ENCODE measurements at places on chromosomes 4 and X. TPM values are rescaled to one million over a fixed set of nuclear protein-coding genes. Genes with fewer than 3 reads are reported as not detected.

The TLR2 gene
- total RNA-seq, result 55.7 TPM

The WDR17 gene
- 3.0 TPM for total RNA-seq

The EFHC2 gene
- 0.81 TPM for total RNA-seq

The MAGEE1 gene
- total RNA-seq, result 4.7 TPM

The P2RY10 gene
- 1.1 TPM for total RNA-seq

GRCh38 chr4:170007113-170007512 lies 19.1 kb downstream of the MFAP3L start:
- H3K36me3 ChIP-seq, result no peaks in the 10 kb centered on the region
- H3K4me1 ChIP-seq, result no peaks in the 10 kb centered on the region

- no peak overlapping the region for H3K4me3 ChIP-seq
- no peaks in the 10 kb centered on the region for H3K36me3 ChIP-seq
- DNase-seq, result no peak
- no peaks in the 10 kb centered on the region for H3K4me1 ChIP-seq
- H3K27me3 ChIP-seq, result no peaks in the 10 kb centered on the region
Observed at GRCh38 chr4:78689261-78689660, 86.9 kb upstream of the BMP2K start.

DNA sequence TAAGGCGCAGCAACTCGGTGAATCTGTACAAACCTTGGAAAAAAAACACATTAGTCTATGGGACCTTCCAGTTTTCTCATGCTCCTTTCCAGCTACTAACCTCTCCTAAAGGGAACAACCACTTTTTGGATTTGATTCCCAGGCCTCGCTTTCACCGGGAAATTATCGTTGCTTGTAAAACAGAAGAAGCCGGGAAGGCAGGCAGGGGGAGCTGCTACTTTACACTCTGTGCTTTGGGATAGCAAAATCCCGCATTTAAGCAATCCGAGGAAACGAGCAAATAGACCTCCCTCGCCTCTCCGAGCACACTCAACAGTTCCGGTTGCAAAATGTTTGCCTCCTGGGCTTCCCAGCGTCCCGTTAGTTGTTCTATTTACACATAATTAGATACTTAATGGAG lies 1.2 kb downstream of the CD38 start:
- no peaks in the 10 kb centered on the region for H3K36me3 ChIP-seq
- peak; percentile 62 for DNase-seq
- H3K4me3 ChIP-seq, result peak overlapping the region; percentile 78

DNA sequence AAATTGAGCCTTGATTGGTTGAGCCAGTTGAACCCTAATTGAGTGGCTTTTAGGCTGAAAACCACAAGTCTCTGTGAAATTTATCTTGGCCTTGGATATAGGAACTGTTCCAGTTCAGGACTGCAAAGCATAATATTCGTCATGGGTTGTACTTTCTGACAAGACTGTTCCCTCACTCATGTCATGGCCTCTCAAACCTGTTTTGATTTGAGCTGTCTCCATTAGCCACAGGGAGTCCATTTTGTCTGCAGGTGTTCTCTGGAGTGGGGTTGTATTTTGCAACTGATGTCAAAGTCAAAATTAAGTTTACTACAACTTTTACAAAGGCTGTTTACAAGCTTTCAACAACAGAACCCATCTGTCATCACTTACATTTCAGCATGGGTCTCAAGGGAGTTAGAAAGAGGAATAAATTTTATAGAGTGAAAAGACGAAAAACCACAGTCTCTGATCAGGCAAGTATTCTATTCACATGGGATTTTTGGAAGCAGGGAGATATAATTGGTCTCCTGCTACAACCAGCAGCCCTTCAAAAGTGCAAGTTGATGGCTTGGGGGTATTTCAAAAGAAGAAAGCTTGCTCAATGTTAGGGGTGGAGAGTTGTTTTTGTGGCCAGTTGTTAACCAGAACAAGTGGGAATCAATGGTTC lies 1716.3 kb downstream of the C4orf33 start:
- H3K27me3 ChIP-seq, result no peaks in the 10 kb centered on the region
- H3K36me3 ChIP-seq, result no peaks in the 10 kb centered on the region
- H3K4me3 ChIP-seq, result no peak overlapping the region
- DNase-seq, result no peak

DNA sequence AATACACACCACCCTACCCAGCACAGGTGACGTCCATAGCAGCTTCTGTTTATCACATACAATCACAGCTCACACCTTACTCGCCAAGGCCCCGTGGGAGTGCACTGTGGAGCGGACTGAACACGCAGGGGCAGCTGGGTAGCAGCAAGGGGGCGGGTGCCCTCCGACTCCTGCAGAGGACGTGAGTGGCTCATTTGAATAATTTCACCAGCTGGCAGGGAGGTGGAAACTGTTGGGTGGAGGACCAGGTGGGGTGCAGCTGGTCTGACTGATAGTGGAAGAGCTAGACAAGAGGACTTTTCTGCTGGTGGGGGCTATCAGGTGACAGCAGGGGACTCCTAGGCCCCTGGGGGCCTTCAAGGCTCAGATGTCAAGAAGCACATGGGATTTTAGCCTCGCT lies 16.3 kb downstream of the MAN2B2 start:
- no peaks in the 10 kb centered on the region for H3K4me1 ChIP-seq
- no peaks in the 10 kb centered on the region for H3K36me3 ChIP-seq
- no peaks in the 10 kb centered on the region for H3K27me3 ChIP-seq
- H3K27ac ChIP-seq, result no peak overlapping the region

DNA sequence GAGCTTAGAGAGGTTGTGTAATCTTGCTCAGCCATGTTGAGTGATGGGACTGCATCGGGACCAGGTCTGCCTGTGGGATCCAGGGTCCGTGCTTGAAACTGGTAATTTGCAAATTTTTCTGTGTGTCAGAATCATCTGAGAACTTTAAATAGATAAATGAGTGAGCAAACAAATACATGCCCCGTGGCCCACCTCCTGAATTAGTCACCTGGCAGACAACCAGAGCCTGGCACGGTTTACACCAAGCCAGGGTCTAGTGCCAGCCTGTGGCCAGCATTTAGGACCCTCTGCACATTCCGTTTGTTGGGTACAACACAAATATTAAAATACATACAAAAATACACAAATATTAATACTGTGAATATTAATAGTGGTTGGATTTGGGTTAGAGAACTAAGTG lies 90.6 kb upstream of the STOX2 start:
- no peak for DNase-seq
- H3K27ac ChIP-seq, result no peak overlapping the region
- H3K27me3 ChIP-seq, result no peaks in the 10 kb centered on the region
- H3K4me3 ChIP-seq, result no peak overlapping the region
- no peaks in the 10 kb centered on the region for H3K4me1 ChIP-seq

DNA sequence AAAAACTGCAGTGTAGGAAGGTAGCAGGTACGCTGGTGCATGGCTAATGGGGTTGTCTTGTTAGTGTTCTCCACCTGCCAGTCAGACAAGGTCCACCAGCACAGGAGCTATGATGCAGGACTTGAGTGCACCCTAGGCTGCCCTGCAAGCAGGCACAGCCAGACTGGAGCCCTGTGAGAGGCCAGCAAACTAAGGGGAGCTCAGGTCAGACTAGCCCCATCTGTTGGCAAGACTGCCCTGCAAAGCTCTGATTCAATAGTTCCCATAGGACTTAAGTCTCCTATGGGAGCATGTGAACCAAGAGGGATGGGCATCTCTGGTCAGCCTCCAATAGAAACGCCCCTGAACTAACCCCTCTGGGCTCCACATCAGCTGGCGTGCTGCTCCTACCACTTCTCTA lies 1307.3 kb downstream of the C4orf33 start:
- H3K27me3 ChIP-seq, result no peaks in the 10 kb centered on the region
- no peaks in the 10 kb centered on the region for H3K4me1 ChIP-seq
- H3K36me3 ChIP-seq, result no peaks in the 10 kb centered on the region
- H3K27ac ChIP-seq, result no peak overlapping the region
- DNase-seq, result no peak
- H3K4me3 ChIP-seq, result no peak overlapping the region

DNA sequence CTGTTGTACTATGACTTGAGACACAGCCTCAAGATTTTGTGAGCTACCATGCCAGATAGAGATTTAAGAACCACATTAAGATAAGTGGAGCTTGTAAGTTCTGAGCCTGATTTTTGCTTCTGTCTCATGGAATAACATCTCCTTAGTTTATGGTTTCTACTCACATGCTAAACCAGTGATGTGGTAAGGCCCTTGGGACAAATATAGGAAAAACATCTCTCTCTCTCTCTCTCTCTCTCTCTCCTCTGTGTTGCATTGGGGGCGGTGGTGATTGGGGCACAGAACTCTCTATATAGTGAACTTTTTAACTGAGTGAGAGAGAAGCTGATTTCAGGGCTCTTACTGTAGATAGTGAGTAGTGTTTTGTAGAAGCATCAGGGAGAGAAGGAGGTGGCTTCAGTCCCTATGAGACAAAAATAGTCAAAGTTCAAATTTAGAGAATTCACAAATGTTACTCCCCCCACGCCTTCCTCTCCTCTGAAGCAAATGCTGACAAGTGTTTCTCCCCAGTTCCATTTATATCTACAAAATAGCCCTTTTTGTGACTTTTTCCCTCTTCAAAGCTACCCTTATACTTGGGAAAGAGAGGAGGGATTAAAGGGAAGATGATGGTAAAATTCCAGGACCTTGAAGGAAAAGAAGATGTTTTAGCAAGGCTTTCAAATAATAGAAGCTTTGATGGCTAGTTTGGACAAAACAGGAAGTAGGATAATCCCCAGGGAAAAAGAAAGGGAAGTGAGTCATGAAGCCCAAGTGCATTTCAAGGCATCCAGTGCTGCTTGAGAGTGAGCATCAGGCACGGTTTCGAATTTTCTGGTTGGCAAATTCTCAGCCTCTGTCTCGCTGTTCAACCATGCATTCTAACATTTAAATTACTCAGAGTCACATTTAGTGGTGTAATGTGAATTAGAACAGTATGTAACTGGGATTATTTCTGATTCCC lies 134.3 kb upstream of the AP1S2 start:
- H3K27ac ChIP-seq, result no peak overlapping the region
- no peaks in the 10 kb centered on the region for H3K27me3 ChIP-seq
- no peak for DNase-seq

DNA sequence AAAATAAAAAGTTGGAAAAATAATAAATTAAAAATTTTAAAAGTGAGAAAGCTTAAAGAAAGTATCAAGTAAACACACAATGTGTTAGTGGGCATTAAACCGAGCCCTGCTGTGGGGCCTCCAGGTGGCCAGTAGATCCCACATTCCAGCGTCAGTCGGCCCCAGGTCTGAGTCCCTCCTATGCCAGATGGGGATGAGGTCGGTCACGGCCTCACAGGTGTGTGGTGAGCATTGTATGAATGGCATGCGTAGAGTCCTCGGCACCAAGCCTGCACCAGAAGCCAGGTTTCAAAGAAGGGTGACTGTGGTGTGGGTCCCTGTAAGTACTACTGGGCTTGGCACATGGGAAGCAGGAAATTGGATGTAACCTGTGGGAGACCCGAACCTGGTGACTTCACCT lies 75.6 kb upstream of the MSX1 start:
- H3K36me3 ChIP-seq, result no peaks in the 10 kb centered on the region
- H3K27me3 ChIP-seq, result no peaks in the 10 kb centered on the region
- H3K4me1 ChIP-seq, result no peaks in the 10 kb centered on the region
- no peak for DNase-seq

DNA sequence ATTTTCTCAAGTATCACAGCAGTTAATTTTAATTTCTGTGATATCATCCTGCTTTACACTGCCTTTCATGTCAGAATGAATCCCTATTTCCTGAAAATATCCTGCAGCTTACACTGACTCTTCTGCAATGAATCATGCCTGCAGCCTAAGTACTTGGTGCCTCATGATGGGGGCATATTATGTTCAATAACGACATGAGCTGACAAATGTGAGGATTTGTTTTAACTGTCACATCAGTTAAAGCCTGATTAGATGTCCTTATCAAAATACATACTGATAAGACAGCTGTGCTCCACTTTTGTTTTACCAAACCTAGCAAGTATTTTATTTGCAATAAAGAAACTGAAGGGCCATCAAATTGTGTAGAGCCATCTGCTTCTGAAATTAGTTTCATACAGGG lies 359.9 kb upstream of the AGA start:
- no peak overlapping the region for H3K4me3 ChIP-seq
- H3K27me3 ChIP-seq, result no peaks in the 10 kb centered on the region
- H3K4me1 ChIP-seq, result no peaks in the 10 kb centered on the region
- no peak for DNase-seq
- H3K27ac ChIP-seq, result no peak overlapping the region

DNA sequence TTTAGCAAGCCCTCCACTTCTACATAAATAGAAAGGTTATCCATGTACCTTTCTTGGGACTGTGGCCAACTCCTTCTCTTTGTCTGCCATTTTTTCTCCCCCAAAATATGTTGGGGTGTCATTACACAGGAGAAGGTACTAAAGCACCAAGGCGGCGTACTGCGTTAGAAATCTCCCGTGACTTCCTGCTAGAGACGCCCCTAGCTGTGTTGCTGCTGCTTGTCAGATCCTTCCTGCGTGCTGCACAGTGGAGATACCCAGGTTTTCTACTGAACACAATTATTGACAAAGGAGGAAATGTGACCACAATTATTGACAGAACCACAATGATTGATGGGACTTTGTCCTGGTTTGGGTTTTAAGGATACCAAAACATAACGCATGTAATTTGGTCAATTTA lies 97.7 kb downstream of the EFHC2 start:
- no peak overlapping the region for H3K4me3 ChIP-seq
- DNase-seq, result no peak
- H3K36me3 ChIP-seq, result no peaks in the 10 kb centered on the region
- no peaks in the 10 kb centered on the region for H3K27me3 ChIP-seq

DNA sequence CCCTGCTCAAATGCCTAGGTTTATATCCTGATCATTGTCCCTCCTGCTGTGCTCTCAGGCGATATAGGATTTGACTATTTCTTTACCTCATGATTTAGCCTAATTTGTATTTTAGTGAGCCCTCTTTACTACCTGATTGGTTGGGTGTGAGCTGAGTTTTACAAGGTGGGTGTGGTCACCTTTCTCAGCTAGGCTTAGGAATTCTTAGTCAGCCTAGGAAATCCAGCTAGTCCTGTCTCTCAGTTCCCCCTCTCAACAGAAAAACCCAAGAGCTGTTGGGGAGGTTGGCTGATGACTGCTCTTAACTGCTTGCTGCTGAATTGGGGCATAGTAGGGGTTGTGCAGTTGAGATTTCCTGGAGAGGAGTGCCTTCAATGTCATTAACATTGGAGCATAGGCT lies 100.5 kb upstream of the AADAT start:
- H3K27ac ChIP-seq, result no peak overlapping the region
- H3K27me3 ChIP-seq, result no peaks in the 10 kb centered on the region
- no peaks in the 10 kb centered on the region for H3K4me1 ChIP-seq
- H3K36me3 ChIP-seq, result no peaks in the 10 kb centered on the region

DNA sequence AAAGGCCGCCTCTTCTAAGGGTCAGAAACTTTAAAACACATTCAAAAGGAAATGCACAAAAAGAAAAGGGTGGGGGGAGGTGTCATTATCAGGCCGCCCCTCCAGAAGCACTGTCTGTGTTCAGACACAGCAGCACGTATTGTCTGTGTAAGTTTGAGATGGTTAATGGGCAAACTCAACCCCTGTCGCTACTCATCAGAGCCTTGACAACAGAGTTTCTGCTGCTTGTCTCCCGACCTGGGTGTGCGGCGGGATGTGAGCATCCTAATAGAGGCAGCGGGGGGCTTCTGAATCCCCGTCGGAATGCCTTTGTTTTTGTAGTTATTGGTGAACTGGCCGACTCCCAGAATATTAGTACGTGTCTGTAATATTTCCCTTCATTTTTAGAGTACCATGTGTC lies 158.9 kb downstream of the DCTD start:
- H3K36me3 ChIP-seq, result no peaks in the 10 kb centered on the region
- no peak for DNase-seq
- no peaks in the 10 kb centered on the region for H3K27me3 ChIP-seq
- H3K4me3 ChIP-seq, result no peak overlapping the region
- no peaks in the 10 kb centered on the region for H3K4me1 ChIP-seq
- no peak overlapping the region for H3K27ac ChIP-seq

Measured in aorta (tissue), 5 donors.